Common myeloid progenitor, CD34-positive (primary cell): ENCODE measurements at places on chromosomes 7 and 10.

- DNase-seq, result no peak
- no peaks in the 10 kb centered on the region for H3K4me1 ChIP-seq
- no peak overlapping the region for H3K27ac ChIP-seq
- H3K27me3 ChIP-seq, result no peaks in the 10 kb centered on the region
- H3K4me3 ChIP-seq, result no peak overlapping the region
Measured at GRCh38 chr10:34134602-34135001, 680.5 kb downstream of the PARD3 start.

GRCh38 chr10:51530541-51530940 is 168.9 kb downstream of the CSTF2T start:
- H3K27ac ChIP-seq, result no peak overlapping the region
- H3K4me3 ChIP-seq, result no peak overlapping the region
- no peak for DNase-seq
- no peaks in the 10 kb centered on the region for H3K27me3 ChIP-seq

DNA sequence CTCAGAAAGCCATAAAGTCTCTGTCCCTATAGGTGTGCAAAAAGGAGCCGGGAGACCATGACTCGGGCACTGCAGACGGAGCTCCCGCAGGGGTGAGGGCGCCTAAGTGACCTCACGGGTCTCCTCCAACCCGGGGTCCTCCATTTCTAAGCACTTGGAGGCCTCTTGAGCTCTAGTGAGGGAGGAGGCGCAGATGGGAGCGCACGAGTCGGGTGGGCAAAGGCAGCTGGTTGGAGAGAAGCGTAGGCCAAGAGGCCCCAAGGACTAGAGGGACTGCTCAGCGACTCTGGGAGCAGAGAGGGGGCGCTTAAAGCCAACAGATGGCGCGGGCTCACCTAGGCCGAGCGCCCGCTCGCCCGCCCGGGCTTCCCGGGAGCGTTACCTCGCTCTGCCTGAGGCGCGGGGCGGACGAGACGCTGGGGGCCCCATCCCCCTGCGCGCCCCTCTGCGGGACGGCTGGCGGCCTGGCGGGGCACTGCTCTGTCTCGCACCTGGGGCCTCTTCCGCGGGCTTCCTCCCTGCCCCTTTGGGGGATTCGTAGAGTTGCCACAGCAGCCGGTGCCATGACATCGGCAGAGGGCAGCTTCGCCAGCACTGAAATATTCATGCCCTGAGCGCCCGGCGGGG is 523 bp upstream of the CDH23 start:
- DNase-seq, result peak; percentile 73
- H3K4me3 ChIP-seq, result peak overlapping the region; percentile 58
- H3K27me3 ChIP-seq, result peaks cover 33% of the 10 kb centered on the region
- no peaks in the 10 kb centered on the region for H3K4me1 ChIP-seq
- H3K27ac ChIP-seq, result no peak overlapping the region

- H3K4me1 ChIP-seq, result peaks cover 40% of the 10 kb centered on the region
- DNase-seq, result peak; percentile 84
- H3K27me3 ChIP-seq, result no peaks in the 10 kb centered on the region
- peak overlapping the region; percentile 22 for H3K27ac ChIP-seq
Measured at GRCh38 chr10:124740369-124741280, 3.6 kb downstream of the FAM53B start.

- no peaks in the 10 kb centered on the region for H3K36me3 ChIP-seq
- DNase-seq, result no peak
- H3K27ac ChIP-seq, result no peak overlapping the region
- no peak overlapping the region for H3K4me3 ChIP-seq
- no peaks in the 10 kb centered on the region for H3K4me1 ChIP-seq
Measured at GRCh38 chr7:78099715-78100394, 301.3 kb downstream of the PHTF2 start.

DNA sequence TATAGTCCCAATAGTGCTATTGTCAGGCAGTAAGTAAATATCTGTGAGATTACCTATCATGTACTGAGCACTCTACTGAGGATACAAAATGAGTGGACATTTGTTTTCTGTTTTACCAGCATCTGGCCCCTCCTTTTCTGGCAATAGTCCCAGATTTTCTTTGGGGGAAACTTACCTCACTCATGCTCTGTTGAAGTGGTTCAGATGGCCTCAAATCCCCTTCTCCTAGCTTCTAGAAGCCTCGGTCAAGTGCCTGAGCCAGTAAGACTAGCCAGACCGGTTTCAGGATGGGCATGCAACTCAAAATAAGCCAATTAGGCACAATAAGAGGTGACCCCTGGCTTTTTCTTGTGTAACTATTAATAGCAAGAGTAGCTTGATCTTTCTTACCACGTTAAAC is 19.7 kb downstream of the TRDMT1 start:
- H3K4me1 ChIP-seq, result no peaks in the 10 kb centered on the region
- H3K4me3 ChIP-seq, result no peak overlapping the region
- no peak for DNase-seq
- no peaks in the 10 kb centered on the region for H3K27me3 ChIP-seq

GRCh38 chr7:84196084-84196503 is 1.5 kb upstream of the SEMA3A start:
- no peak overlapping the region for H3K4me3 ChIP-seq
- no peak overlapping the region for H3K27ac ChIP-seq
- no peaks in the 10 kb centered on the region for H3K27me3 ChIP-seq

DNA sequence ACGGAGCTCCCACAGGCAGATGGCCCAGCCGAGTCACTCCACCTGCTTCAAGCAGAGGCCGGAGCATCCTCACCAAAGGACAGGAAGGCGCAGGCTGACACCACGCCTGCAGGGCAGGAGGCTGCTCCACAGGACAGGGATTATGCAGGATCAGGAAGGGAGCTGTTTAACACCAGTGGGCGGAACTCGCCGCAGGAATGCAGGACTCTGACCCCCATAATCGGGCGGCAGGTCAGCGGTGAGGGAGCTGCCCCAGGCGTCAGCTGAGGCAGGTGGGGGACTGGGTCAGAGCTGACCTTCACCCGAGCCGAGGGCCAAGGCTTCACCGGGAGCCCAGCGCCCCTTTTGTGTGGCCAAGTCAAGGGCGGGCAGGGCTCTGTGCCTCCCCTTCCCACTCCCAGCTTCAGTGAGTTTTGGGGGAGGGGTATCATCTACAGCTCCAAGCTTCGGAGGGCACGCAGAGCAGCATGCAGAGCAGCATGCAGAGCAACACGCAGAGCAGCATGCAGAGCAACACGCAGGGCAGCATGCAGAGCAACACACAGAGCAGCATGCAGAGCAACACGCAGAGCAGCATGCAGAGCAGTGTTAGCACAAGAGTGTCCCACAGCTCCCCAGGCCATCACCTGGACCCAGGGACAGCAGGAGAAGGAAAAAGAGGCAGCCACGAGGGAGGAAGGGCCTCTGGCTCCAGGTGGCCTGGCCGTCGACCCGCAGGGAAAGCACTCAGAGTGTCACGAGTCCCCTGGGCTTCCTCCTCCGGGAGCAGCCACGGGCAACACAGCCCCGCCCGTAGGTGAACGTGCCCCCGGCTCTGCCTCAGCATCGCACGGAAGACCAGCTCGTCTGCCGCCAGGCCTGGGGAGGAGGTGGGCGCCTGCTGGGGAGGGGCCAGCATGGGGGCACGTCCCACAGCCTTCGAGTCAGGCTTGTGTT is 151.7 kb upstream of the PPP2R2D start:
- H3K27me3 ChIP-seq, result peaks cover 46% of the 10 kb centered on the region
- H3K4me3 ChIP-seq, result no peak overlapping the region
- H3K4me1 ChIP-seq, result no peaks in the 10 kb centered on the region
- no peak overlapping the region for H3K27ac ChIP-seq
- H3K36me3 ChIP-seq, result no peaks in the 10 kb centered on the region

DNA sequence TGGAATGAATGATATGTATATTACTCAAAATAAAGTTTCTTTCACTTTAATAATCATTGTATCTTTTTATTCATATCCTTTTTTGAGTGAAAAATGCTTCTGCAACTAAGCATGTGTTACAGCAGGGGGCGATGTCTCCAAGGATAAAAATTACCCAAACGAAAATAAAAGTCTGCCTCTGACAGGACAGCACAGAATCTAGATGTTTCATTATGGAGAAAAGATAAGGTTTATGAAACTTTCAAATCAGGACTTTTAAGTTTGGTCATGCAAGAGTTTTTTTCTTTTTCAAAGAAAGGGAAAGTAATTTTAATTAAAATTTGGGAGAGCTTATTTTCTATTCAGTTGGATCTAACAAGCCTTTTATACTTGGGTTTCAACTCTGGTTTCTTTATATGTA is 48.4 kb downstream of the TES start:
- no peaks in the 10 kb centered on the region for H3K4me1 ChIP-seq
- peaks cover 9% of the 10 kb centered on the region for H3K36me3 ChIP-seq
- H3K27me3 ChIP-seq, result no peaks in the 10 kb centered on the region
- H3K4me3 ChIP-seq, result no peak overlapping the region

DNA sequence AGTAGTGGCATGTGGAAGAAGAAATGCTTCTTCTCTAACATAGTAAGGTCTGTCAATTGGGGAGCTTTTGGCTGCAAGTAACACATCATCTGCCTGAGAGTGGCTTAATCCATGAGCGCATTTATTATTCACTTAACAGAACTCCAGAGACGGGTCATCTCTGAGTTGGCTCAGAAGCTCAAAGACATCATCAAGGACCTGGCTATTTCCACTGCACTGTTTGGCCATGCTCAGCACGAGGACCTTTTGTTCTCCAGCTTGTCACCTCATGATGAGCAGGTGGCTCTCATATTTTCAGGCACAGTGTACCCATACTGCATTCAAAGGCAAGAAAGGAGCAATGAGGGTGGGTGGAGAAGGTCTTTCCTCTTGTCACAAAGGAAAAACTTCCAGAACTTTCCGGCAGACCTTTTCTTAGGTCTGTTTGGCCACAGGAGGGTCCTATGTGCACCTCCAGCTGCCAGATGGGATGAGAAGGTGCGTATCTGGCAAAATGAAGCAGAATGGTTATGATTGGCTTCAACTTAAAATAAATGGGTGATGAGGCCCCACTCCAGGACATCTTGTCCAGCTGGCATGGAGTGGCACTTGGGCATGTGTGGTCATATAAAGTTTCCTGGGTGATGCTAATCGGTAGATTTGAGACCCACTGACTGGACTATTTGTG is 55.6 kb upstream of the SHH start:
- no peak overlapping the region for H3K4me3 ChIP-seq
- H3K27me3 ChIP-seq, result peaks cover 16% of the 10 kb centered on the region
- no peak overlapping the region for H3K27ac ChIP-seq
- DNase-seq, result no peak

GRCh38 chr7:14389595-14389994 is 400.1 kb upstream of the ETV1 start:
- no peak overlapping the region for H3K4me3 ChIP-seq
- H3K27ac ChIP-seq, result no peak overlapping the region
- H3K27me3 ChIP-seq, result no peaks in the 10 kb centered on the region
- no peak for DNase-seq
- H3K4me1 ChIP-seq, result no peaks in the 10 kb centered on the region
- H3K36me3 ChIP-seq, result no peaks in the 10 kb centered on the region

- H3K4me3 ChIP-seq, result no peak overlapping the region
- H3K4me1 ChIP-seq, result peaks cover 5% of the 10 kb centered on the region
- H3K36me3 ChIP-seq, result no peaks in the 10 kb centered on the region
- no peak overlapping the region for H3K27ac ChIP-seq
Measured at GRCh38 chr7:134690016-134690415, 43.4 kb downstream of the BPGM start.

- DNase-seq, result no peak
- H3K27me3 ChIP-seq, result no peaks in the 10 kb centered on the region
- peaks cover 3% of the 10 kb centered on the region for H3K4me1 ChIP-seq
- H3K4me3 ChIP-seq, result no peak overlapping the region
- no peaks in the 10 kb centered on the region for H3K36me3 ChIP-seq
Measured at GRCh38 chr7:149748076-149748874, 25.1 kb downstream of the ZNF467 start.
